Natural killer cell (primary cell): ENCODE measurements at places on chromosomes 7 and 10. TPM values are rescaled to one million over a fixed set of nuclear protein-coding genes. Genes with fewer than 3 reads are reported as not detected.

The PNLIP gene
- not detected for total RNA-seq

The IFIT1B gene
- total RNA-seq: not detected

DNA sequence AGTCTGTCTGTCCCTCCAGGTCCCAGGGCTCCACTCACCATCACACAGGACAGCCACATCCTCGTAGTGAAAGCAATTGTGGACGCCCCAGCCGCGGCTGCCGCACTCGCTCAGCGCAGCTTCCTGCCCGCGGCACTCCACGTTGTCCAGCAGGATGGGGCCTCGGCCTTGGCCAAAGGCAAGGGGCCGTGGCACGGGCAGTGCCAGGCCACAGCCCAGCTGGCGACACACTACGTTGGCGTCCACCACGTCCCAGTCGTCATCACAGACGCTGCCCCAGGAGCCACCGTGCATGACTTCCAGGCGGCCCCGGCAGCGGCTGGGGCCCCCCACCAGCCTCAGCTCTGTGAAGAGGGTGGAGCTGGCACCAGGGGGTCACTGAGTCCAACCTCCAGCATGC lies 9.2 kb downstream of the SSC4D start:
- H3K27me3 ChIP-seq: no peaks in the 10 kb centered on the region
- no peak overlapping the region for H3K4me3 ChIP-seq
- H3K36me3 ChIP-seq: no peaks in the 10 kb centered on the region
- DNase-seq: no peak

GRCh38 chr7:26167303-26167934 lies 15.4 kb downstream of the NFE2L3 start:
- peak; percentile 33 for DNase-seq
- peak overlapping the region; percentile 38 for H3K27ac ChIP-seq
- peaks cover 9% of the 10 kb centered on the region for H3K36me3 ChIP-seq
- H3K4me3 ChIP-seq: no peak overlapping the region
- H3K4me1 ChIP-seq: peaks cover 23% of the 10 kb centered on the region

GRCh38 chr10:5091196-5091595 lies 3.0 kb upstream of the AKR1C3 start:
- H3K36me3 ChIP-seq: no peaks in the 10 kb centered on the region
- H3K27me3 ChIP-seq: no peaks in the 10 kb centered on the region
- H3K4me1 ChIP-seq: no peaks in the 10 kb centered on the region
- no peak for DNase-seq

The MDH2 gene
- total RNA-seq: 93.9 TPM

The CH25H gene
- 0.20 TPM for total RNA-seq

DNA sequence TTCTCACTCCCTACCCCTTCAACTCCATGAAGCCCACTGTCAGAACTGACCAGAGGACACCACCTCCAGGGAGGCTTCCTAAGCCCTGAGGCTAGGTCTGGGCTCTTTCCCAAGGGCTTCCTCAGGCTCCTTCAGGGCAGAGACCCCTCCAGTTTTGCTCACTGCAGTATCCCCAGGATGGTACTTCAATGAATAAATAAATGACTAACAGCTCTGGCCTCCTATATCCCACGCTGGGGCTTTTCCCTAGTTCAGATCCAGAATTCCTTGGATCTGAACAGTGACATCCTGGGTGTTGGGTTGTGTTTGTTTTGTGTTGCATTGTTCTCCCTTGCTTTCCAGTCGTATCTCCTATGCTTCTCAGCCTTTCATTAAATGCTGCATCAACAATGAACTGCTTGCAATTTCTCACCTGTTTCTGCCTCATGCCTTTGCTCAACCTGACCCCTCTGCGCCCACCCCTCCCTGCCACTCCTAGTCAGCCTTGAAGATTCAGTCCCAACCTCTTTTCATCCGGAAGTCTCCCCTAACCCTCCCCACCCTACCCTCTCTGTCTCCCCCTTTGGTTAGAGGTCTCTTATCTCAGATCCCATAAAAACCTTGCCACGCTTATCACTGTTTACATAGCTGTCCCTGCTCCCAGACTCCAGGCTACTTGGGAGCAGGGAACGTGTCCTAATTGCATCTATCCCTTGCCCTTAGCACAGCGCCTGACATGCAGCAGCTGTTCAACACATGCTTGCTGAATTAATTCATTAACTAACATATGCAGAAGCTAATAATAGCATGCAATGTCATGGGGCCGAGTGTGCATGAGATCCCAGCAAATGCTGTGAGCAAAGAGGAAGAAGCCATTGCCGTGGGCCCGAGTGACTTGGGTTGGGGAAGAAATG lies 41.7 kb downstream of the PPP1R3C start:
- H3K36me3 ChIP-seq: no peaks in the 10 kb centered on the region
- DNase-seq: no peak
- H3K4me1 ChIP-seq: no peaks in the 10 kb centered on the region
- H3K27ac ChIP-seq: no peak overlapping the region
- H3K4me3 ChIP-seq: no peak overlapping the region

The AKR1C8 gene
- total RNA-seq: 7.2 TPM

DNA sequence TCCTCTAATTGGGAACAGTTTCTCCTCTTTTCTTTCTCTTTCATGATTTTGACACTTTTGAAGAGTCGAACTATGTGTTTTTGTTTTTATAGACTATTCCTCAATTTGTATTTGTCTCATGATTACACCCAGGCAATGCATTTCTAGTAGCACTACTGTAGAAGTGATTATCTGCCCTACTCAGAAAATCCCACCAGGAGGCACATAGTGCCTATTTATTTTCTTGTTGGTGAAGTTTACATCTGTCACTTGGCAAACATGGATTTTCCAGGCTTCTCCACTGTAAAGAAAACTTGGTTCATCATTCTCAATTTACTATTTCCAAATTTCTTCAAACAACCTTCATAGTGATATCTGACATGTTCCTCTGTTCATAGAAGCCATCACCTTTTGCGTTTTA lies 893.9 kb downstream of the CCSER2 start:
- no peak overlapping the region for H3K27ac ChIP-seq
- no peaks in the 10 kb centered on the region for H3K36me3 ChIP-seq
- no peaks in the 10 kb centered on the region for H3K4me1 ChIP-seq
- no peak overlapping the region for H3K4me3 ChIP-seq
- no peaks in the 10 kb centered on the region for H3K27me3 ChIP-seq

The CCZ1B gene
- 103 TPM for total RNA-seq

DNA sequence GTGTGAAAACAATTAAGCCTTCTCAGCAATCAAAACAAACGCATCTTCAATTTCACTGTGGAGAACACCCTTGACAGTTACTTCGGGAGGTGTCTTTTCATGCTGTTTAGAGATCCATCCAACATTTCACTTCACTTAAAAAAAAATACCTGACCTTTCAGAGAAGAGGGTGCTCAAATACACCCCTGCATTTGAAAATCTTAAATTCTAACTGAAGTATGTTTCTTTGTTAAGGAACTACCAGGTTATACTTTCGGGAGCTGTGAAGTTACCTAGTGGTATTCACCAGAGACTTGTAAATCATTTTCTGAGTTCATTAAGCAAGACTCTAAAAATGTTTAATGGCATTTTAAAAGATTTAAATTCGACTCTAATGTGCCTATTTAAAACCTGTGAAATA lies 38.8 kb downstream of the CNPY1 start:
- no peak for DNase-seq
- no peak overlapping the region for H3K4me3 ChIP-seq
- H3K4me1 ChIP-seq: peaks cover 12% of the 10 kb centered on the region
- H3K36me3 ChIP-seq: no peaks in the 10 kb centered on the region
- peaks cover 84% of the 10 kb centered on the region for H3K27me3 ChIP-seq

The PIK3CG gene
- 64.9 TPM for total RNA-seq

The AOC1 gene
- total RNA-seq: not detected

DNA sequence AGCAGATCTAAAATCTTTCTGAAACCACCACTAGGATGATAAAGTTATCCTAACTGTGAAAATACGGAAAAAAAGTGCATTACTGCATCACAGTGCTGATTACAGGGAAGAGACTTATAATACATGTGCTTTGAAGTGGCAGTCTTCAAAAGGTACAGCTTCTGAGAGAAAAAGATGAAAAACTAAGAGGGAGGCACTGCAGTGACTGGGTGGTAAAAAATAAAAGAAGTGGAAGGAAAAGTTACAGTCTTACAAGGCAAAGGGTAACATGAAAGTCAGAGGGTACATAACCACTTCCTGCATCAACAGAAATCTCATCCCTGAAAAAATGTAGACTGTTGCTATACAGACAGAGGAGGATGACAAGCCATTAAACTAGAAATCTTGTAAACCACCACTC lies 465.3 kb downstream of the ACTR3B start:
- no peaks in the 10 kb centered on the region for H3K27me3 ChIP-seq
- no peaks in the 10 kb centered on the region for H3K4me1 ChIP-seq
- no peak overlapping the region for H3K4me3 ChIP-seq
- H3K27ac ChIP-seq: no peak overlapping the region

The OR9A4 gene
- not detected for total RNA-seq

The NRBF2 gene
- 17.7 TPM for total RNA-seq

The PARD3 gene
- total RNA-seq: 0.38 TPM

GRCh38 chr7:66281678-66282590 lies 76.8 kb downstream of the TPST1 start:
- H3K4me3 ChIP-seq: no peak overlapping the region
- no peak for DNase-seq
- H3K4me1 ChIP-seq: no peaks in the 10 kb centered on the region
- H3K27ac ChIP-seq: no peak overlapping the region
- H3K27me3 ChIP-seq: no peaks in the 10 kb centered on the region

The CPEB3 gene
- total RNA-seq: 6.9 TPM

- peak overlapping the region; percentile 43 for H3K4me3 ChIP-seq
- peak overlapping the region; percentile 83 for H3K27ac ChIP-seq
- DNase-seq: peak; percentile 42
- H3K4me1 ChIP-seq: peaks cover 17% of the 10 kb centered on the region
- no peaks in the 10 kb centered on the region for H3K36me3 ChIP-seq
Measured at GRCh38 chr10:45580371-45581215, 92.0 kb downstream of the ZFAND4 start.

The SOSTDC1 gene
- not detected for total RNA-seq

DNA sequence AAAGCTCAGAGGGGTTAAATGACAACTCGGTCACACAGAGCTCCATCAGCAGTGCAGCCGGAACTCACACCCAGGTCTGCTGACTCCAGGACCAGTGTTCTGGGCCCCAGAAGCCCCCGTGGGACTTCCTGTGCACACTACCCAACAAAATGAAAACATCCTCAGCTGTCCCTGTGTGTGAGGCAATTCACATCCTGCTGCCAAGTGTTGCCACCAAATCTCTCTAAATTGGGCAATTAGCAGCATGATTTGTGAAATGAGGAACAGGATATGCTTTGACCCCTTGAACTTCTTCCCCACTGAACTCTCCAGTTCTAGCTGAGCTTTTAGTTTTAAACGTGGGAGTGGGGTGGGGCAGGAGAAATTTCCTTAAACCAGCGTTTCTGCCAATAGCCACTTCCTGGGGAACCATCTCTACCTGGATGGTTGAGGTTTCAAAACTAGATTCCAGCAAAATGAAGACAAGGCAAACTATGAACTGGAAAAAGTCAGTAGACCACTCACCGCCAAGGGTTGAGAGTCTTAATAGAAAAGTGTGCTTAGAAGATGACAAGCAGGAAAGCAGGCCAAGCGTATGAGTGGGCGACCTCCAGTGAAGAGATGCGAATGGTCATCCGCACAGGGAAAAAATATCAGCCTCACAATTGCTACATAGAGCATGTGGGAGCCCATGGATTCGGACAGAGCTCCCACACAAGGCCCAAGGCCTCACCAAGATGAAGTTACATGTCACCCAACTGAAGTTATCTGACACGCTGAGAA lies 51.9 kb upstream of the CHST15 start:
- H3K27ac ChIP-seq: peak overlapping the region; percentile 21
- H3K4me3 ChIP-seq: no peak overlapping the region
- no peak for DNase-seq
- no peaks in the 10 kb centered on the region for H3K27me3 ChIP-seq

The CCDC186 gene
- total RNA-seq: 66.9 TPM

DNA sequence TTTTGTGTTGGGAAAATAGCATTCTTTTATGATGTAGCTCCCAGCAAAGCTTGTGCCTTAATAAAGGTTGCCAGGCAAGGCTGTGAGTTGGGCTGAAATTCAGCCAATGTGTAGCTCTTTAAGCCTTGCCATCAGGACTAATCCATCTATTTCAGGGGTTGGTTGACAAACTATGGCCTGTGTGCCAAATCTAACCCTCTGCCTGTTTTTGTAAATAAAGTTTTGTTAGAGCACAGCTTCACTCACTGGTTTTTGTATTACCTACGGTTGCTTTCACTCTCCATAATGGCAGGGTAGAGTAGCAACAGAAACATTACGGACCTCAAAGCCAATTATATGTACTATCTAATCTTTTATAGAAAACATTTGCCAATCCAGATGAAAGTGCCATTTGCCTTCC lies 638.1 kb upstream of the POT1 start:
- no peak overlapping the region for H3K27ac ChIP-seq
- no peak overlapping the region for H3K4me3 ChIP-seq
- no peak for DNase-seq
- no peaks in the 10 kb centered on the region for H3K27me3 ChIP-seq
- H3K4me1 ChIP-seq: no peaks in the 10 kb centered on the region

The TSPAN12 gene
- total RNA-seq: not detected

DNA sequence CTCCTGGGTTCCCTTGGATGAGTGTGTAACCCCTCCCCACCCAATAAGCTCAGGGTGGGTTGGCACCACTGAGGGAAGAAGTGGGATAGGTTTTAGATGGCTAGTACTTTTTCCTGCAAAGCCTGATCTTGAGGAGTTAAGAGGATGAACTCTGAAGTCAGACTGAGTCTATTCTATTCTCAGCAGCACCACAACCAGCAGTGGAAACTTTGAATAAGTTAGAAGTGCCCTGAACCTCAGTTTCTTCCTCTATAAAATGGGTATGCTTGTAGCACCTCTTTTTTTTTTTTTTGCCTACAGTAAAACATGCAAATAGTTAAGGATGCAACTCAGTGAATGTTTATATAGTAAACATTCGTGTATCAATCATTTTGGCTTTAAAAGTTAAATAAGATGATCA lies 7.1 kb downstream of the NKX2-3 start:
- peaks cover 9% of the 10 kb centered on the region for H3K4me1 ChIP-seq
- peaks cover 30% of the 10 kb centered on the region for H3K27me3 ChIP-seq
- DNase-seq: no peak
- no peak overlapping the region for H3K4me3 ChIP-seq

The MSMB gene
- total RNA-seq: not detected

DNA sequence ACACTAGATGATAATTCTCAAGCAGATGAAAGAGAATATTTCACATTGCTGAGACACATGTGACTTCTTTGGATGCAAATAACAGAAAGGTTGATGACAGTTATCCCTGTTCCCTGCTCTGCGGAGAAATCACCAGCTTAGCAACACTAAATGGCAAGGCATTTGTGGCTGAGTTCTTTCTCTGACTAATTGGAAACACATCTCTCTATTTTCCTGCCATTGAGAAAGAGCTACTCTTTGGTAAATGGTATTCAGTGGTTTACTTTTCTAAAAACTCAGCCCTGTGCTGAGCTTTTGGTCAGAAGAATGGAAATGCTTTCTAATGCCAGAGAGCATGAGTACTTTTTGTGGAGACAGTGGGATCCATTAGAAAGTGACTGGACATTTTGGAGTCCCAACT lies 771.4 kb downstream of the LRMDA start:
- no peaks in the 10 kb centered on the region for H3K4me1 ChIP-seq
- no peak overlapping the region for H3K4me3 ChIP-seq
- no peak for DNase-seq
- H3K27me3 ChIP-seq: no peaks in the 10 kb centered on the region
- H3K27ac ChIP-seq: no peak overlapping the region
